GM19239 (cell line): ENCODE measurements at places on chromosomes 12 and 14.

- no peak for DNase-seq
Measured at GRCh38 chr14:91980157-91980556, 32.7 kb upstream of the FBLN5 start.

GRCh38 chr12:88365403-88365802, 214.9 kb downstream of the KITLG start:
- DNase-seq, result no peak

GRCh38 chr14:22666203-22666893, 22.2 kb upstream of the OR6J1 start:
- DNase-seq, result no peak

DNA sequence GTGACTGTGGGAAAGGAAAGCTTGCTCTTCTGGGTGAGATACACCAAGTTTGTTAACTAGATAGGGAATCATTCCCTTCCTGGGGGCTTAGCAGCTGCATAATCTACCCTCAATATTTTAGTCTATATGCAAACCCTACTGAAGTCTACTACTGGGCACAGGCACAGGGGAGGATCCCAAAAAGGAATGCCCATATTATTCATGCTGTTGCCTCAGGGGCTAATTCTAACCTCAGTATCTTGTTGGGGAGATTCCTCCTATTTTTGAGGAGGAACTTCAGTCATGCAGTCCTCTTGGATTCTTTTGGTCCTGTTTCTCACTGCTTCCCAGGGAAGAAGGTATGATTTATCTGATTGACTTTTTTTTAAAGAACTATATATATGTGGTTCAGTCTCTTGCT, 58.9 kb upstream of the ANKS1B start:
- no peak for DNase-seq

DNA sequence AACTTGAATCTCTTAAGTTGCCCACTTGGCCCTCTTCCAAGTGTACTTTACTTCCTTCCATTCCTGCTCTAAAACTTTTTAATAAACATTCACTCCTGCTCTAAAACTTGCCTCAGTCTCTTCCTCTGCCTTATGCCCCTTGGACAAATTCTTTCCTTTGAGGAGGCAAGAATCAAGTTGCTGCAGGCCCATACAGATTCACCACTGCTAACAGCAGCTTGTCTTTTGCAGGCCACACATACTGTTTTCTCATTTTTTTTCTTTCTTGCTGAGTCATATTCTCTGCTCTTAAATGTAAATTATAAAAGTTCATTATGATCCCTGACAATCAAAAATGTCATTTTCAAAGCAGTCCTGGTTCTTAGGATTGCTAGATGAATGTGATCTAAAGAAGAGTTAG, 1820.8 kb upstream of the FLRT2 start:
- DNase-seq, result no peak

GRCh38 chr14:20415782-20416206, 2.5 kb upstream of the TEP1 start:
- no peak for DNase-seq

- no peak for DNase-seq
Measured at GRCh38 chr12:42804928-42805327, 215.4 kb upstream of the PRICKLE1 start.

DNA sequence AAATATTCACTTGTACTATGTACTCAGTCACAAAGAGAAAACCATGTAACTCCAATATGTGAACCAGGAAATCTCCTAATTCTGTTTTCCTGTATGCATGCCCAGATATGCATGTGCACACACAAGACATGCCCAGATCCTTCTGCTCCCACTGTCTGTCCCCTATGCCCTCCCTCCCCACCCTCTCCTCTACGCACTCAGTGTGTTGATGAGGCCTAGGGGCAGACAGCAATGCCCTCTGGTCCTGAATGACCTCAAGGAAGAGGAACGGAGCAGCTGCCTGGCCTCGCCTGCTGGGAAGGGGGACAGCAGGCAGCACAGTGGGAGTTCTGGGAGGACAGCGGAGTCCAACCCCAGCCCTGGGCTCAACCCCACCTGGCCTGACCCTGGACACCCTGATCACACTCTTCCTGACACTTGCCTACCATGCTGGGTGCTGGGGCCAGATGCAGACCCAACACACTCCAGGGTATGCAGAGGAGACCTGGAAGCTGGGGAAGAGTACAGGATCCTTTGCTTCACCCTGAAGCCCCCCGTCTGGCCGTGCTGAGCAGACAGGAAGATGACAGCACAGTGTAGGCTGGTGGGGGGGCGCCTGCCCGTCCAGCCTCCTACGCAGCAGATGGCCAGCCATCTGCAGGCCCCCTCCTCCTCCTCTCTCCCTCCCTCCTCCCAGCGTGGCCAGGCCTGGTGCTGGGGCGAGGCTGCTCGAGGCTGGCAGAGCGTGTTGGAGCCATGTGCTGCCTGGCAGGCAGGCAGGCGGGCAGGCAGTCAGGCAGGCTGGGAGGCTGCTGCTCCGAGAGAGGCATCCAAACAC, 106.6 kb upstream of the NCOR2 start:
- DNase-seq, result no peak

GRCh38 chr14:56131004-56131864, 13.0 kb downstream of the PELI2 start:
- no peak for DNase-seq

- no peak for DNase-seq
Measured at GRCh38 chr12:111673503-111673902, 12.3 kb downstream of the BRAP start.

DNA sequence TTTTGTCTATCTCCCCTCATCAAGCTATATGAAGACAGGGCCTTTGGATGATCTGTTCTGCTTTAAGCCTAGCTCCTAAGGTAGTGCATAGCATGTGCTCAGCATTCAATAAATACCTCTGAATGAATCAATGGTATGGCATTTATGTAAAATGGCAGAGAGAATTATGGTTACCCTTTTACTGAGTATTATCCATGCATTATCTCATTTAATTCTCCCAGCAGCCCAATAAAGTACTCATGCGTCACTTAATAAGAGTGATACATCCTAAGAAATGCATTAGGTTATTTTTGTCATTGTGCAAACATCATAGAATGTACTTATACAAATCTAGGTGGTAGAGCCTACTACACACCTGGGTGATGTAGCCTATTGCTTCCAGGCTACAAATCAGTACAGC, 269.7 kb downstream of the KSR2 start:
- no peak for DNase-seq

DNA sequence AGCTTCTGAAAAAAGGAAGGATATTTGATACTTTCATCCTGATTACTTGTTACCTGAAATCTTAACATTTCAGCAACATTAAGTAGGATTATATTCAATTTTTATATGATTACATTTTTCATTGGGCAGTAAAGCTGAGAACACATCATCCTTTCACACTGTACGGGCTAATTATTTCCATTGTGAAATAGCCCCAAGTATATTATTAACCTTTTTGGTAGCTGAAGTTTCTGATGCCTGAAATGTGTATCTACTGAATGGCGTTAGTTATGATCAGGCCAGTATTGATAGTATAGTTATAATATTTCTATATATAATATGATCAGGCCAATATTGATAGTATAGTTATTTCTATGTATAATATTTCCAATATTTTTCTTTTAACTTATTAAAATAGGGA, 10.1 kb downstream of the SPATS2 start:
- DNase-seq, result no peak

- DNase-seq, result no peak
Measured at GRCh38 chr12:33967760-33968159, 54.5 kb upstream of the ALG10 start.

- no peak for DNase-seq
Measured at GRCh38 chr14:65981192-65981843, 504.9 kb upstream of the CCDC196 start.

DNA sequence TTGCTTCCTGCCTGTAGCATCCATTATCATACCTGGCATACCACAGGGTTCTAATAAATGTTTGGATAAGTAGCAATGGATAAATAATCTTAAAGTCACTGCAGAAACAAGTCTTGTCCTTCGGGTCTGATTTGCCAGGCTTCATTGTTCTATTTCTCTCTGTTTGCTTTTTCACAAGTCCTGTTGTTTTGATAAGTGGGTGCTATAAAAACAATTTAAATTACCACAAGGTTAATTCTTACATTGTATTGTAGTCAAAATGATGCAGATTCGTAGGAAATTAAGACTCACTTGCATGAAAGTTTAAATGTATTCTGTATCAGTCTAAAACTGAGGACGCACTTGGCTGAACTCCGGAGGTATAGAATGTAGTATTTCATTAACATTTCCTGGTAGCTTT, 429.9 kb downstream of the NELL2 start:
- no peak for DNase-seq

DNA sequence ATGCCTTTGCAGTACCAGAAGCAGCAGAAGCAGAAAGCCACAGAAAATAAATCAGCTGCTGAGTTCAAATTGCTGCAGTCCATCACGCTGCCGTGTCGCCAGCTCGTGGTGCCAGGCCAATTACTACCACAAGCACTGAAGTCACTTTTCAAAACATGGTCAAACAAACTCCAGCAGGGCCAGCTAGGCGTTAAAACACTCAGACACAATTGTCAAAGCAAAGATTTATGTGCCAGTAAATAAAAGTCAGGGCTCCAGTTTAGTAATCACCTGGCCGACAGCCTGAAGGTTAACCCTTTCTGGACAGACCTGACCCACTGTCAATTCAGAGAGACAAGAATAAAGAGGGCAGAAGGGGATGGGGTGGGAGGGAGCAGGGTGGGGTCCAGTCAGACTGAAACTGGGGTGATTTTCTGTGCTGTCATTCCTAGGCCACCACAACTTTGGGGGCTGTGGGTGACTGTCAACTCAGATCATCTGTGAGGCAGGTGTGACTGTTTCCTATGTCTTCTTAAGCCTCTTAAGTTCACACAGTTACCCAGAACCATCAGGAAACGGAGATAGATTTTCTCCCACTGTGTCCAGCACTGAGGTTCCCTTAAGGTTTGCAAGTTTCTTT, 109.8 kb upstream of the FUT8 start:
- no peak for DNase-seq

GRCh38 chr12:38919191-38919590, 13.8 kb upstream of the CPNE8 start:
- DNase-seq, result no peak

DNA sequence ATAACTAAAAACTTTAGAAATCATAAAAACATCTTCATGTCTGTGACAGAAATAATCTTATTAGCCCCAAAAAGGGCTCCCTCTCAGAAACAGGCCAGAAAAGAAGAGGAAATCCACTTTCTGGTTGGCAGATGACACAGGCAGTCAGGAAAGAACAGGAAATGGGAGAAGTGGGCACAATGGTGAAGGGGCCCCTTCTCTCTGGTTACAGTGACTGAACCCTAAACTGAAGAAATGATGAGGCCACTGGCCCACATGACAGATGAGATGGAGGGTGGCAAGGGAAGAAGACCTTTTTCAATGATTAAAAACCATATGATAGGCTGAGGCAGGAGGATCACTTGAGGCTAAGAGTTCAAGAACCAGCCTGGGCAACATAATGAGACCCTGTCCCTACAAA, 21.1 kb downstream of the TCTN1 start:
- DNase-seq, result no peak

DNA sequence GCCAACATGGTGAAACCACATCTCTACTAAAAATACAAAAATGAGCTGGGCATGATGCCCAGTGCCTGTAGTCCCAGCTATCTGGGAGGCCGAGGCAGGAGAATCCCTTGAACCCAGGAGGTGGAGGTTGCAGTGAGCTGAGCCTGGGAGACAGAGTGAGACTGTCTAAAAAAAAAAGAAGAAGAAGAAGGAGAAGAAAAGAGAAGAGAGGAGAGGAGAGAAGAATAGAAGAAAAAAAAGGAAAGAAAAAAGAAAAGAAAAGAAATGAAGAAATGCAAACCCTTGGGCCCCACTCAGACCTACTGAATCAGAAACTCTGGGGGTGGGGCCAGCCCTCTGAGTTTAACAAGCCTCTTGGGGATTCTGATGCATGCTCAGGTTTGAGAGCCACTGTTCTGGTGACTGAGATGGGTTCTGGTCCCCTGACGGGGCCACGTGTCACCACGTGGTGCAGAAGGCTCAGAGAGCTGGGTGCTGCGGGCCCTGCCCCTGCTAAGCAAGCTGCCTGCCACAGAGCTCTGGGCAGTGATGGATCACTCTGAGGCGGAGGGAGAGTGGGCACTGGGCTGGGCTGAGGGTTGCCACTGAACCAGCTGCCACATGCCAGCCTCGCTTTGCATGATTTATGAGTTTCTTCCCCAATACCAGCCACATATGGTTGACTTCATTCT, 37.5 kb downstream of the ERH start:
- no peak for DNase-seq

DNA sequence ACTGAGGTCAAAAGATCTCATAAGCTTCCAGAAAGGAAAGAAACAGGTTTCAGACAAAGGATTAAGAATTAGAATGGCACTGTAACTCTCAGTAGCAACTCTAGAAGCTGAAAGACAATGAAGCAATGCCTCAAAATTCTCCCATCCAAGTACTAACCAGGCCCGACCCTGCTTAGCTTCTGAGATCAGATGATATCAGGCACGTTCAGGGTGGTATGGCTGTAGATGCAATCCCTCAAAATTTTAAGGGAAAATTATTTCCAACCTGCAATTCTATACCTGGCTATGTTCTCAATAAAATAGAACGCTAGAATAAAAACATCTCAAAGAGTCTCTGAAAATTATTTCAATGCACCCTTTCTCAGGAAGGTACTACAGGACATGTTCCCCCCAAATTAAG, 19.6 kb downstream of the NOXRED1 start:
- DNase-seq, result no peak

DNA sequence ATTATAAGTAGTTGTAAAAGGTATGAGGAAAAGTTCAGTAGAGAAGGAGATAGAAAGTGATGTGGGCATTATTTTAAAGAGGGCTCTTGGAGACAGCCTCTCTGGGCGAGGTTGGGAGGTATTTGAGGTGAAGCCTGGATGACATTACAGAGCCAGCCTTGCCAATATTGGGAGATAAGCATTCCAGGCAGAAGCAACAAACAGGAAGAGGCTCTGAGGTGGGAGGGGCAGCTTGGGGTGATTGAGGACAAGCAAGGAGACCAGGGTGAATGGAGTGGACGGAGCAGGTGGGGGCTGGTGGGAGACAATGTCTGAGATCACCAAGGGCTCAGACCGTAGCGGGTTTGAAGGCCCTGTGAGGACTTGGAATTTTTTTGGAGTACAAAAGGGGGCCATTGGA, 87.3 kb downstream of the DYRK2 start:
- DNase-seq, result no peak

- no peak for DNase-seq
Measured at GRCh38 chr12:104741497-104742367, 216.4 kb downstream of the SLC41A2 start.

- DNase-seq, result no peak
Measured at GRCh38 chr12:7042842-7043241, 17.7 kb upstream of the C1S start.

DNA sequence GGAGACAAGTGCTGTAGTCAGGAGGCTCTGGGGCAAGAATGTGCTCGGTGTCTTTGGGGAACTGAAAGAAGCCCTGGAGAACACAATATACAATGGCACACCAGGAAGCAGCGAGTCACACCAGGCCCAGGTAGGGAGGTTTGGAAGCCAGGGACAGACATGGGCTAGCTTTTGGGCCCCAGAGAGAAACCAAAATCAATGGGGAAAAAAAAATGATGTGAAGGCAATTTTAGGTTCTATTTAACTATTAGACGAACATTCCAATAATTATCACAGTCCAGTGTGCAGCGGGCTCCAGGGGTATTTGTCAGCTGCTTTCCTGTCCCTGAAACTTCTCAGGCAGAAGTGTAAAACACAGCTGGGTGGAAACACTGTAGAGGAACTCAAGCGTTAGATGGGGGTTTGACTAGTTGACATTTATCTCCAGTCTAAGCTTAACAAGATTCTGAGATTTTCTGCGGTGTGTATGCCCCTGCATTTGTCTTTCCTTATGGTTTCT, 21.8 kb upstream of the EGLN3 start:
- DNase-seq, result no peak
